ENCODE measurements at places on chromosomes 11 and 22.
A peak's percentile ranks its signal among the peaks of the same experiment; 100 is the strongest.

DNA sequence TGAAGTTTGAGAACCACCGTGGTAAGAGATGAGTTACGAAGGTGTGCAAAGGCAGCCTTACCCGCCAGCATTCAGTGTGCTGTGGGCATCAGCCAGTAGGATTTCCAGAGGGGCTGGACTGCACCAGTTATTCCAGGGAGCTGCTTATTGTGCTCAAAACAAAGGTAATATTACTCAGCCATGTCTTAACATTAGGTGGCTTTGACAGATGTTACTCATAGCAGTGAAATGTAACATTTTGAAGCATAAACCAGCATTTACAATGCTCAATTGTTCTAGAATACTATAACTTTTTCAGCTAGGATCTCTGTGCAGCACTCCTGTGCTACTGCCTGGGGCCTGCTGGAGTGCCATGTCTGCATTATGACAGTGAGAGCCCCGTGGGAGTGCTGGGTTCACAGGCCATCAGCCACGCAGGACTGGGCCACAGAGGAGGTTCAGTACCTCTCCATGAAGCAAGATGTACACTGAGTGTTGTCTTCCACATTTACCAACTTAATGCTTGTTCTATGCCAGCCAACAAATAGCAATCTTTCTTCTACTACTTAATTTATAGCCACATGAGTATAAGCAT, 238.1 kb downstream of the CADM1 start:
- DNase-seq = no peak

DNA sequence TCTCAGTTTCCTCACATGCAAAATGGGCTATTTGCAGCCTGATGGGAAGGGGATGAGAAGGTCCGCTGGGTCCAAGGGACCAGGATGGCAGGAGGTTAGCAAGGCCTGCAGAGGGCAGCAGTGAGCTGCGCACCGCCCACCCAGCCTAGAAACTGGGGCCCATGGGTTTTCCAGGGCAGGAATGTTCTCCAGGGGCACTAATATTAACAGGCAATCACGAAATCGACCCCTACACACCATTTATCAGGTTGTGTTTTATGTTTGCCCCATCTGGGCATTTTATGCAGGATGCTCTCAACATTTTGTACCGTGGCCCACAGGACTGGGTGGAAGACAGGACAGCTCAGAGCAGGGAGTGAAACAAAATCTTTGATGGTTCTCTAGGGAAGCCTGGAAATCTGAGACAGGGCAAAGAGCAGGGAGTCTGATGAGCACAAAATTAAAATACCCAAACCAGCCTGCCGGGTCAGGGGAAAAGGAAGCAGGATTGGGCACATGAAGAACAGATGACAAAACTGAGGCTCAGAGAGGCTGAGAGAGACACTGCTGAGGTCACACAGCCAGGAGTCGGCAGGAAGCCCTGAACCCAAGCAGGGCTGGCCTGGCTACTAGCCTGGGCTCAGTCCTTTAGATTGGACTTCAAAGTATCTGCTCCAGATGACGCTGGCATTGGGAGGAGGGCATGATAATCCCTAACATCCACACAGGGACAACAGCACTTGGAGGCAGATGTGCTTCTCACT, 1.6 kb upstream of the BCR start:
- peak; percentile 65 for DNase-seq

GRCh38 chr22:37336579-37336978, 54.3 kb downstream of the CYTH4 start:
- no peak for DNase-seq

GRCh38 chr11:132977746-132978145, 554.6 kb downstream of the OPCML start:
- no peak for DNase-seq

DNA sequence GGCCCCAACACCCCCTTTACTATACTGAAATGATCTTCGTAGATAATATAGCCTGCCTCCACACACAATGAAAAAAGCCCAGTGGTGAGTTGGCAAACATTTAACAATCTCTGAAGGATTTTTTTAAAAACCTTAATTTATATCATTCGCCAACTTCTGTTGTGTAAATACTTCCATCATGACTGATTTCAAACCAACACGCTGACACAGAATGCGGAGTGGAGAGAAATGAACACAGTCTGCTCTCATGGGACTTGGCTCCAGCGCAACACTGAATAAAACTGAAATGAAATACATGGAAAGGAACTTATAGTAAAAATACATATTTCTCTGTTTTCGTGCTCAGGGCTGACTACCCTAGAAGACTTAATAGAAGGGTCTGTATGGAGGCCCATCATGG, 61.3 kb upstream of the WNT11 start:
- DNase-seq = no peak

DNA sequence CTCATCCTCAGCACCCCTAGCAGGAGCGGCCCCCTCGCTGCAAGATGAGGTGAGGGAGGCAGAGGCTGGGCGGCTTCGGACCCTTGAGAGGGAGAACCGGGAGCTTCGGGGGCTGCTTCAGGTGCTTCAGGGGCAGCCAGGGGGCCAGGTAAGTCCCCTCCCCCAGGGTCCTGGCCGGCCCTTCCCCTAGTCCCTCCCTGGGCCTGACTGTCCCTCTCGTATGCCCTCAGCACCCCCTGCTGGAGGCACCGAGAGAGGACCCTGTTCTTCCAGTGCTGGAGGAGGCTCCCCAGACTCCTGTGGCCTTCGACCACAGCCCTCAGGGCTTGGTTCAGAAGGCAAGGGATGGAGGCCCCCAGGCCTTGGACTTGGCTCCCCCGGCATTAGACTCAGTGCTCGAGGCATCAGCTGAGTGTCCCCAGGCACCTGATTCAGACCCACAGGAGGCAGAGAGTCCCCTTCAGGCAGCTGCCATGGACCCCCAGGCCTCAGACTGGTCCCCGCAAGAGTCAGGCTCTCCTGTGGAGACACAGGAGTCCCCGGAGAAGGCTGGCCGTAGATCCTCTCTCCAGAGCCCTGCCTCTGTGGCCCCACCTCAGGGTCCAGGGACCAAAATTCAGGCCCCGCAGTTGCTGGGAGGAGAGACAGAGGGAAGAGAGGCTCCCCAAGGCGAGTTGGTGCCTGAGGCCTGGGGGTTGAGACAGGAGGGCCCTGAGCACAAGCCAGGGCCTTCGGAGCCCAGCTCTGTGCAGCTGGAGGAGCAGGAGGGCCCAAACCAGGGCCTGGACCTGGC, 4.0 kb downstream of the CCDC88B start:
- peak; percentile 38 for DNase-seq

DNA sequence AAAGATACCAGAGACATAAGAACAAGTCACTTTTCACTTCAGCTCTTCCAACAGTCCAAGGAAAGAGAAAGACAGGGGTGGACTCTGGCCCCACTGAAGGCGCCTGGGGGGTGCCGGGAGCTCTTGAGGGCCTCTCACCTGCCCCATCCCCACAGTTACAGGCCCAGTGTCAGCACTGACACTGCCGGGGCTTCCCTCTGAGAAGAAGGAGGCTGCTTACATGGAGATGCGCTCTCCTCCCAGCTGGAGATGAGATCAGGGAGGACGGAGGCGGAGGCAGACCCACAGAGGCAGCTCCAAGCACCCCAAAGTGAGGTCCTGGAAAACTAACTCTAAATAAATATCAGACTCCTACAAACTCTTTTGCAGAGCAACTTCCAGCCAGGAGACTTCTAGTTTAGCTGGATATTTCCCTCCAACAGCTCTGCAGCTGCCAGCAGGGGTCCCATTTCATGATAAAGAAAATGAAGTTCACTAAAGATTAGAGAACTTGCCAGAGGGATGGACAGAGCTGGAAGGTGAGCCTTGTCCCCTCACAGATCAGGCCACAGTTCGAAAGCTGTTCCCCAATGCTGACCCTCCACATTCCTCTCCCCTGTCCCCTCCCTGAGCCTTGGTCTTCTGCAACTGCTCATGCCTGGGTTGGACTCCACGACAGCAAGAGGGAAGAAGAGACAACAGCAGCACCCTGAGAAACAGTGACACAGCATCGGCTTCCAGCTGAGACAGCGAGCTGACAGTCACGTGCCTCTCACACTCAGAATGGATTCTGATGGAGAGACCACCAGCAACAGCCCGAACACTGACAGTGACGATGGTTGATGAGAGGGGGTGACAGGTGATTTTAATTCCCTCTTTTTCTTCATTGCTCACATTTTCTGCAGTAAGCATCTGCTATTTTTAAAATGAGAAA, 5.8 kb downstream of the CARS1 start:
- no peak for DNase-seq

DNA sequence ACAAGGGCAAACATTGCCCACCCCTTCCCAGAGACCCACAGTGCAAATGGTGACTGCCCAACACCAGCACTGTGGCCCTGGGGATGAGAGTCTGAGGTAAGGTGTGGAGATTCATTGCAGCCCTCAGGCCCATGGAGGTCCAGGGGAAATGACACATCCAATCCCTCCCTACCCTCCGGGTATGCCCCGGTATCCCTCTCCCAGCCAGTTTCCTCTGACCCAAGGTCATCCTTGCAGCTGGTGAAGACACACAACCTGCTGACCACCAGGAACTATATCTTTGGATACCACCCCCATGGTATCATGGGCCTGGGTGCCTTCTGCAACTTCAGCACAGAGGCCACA, 18.9 kb upstream of the UVRAG start:
- DNase-seq = no peak

DNA sequence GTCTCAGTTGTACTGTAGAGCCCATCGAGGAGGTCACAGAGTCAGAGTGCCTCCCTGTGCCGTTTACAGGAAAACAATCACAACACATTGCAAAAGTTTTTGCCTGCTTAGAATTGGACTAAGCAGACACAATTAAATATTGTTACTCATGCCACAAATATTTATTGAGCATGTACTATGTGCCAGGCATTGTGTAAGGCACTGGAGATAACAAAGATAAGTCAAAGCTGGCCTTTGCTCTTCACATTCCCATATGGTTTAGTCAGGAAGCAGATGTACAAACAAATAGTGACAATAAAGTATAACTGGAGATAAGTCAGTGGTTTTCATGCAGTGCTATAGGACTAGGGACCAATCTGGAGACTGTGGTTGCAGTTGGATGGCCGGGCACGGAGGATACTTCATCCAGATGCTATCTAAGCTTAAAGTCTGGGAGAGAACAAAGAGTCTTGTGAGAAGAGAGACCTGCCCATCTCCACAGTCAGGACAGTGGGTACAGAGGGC, 550.7 kb downstream of the INSC start:
- no peak for DNase-seq
